ENCODE measurements at places on chromosomes 4 and X.

- no peak for DNase-seq
These were observed 243.4 kb downstream of the SCFD2 start for GRCh38 chr4:53122280-53123116.

GRCh38 chr4:165682611-165683010, 190.4 kb upstream of the TLL1 start:
- DNase-seq = no peak

GRCh38 chr4:122671919-122672490, 51.1 kb upstream of the IL21 start:
- DNase-seq = no peak

DNA sequence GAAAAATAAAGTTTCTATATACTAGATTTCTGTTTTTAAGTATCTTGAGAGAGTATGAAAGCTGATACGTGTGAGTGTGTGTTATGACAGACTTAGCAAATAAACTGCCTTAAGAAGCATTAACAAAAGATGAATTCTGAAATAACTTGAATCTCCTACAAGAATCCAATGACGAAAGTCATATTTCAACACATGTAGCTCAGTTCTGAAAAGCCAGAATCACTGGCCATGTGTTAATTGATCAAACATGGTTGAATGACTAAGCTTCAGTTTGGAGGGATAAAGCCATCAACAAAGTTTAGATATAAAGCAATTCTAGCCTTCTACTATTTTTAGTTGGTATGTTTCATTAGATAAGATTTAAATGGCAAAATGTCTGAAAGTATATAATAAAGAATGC, 88.5 kb upstream of the ETNPPL start:
- DNase-seq = no peak
